Occipital lobe (tissue), 3 donors: ENCODE measurements at places on chromosomes 11 and 22. TPM values are rescaled to one million over a fixed set of nuclear protein-coding genes. Genes with fewer than 3 reads are reported as not detected.

Gene CSF2RB
- total RNA-seq = 0.62 TPM

Gene RASSF10
- total RNA-seq = 3.4 TPM

Gene C11orf86
- not detected for total RNA-seq

Gene IFITM10
- total RNA-seq = 0.31 TPM

Gene TBX10
- total RNA-seq = not detected

Gene MUC5B
- not detected for total RNA-seq

Gene HTR3A
- 0.31 TPM for total RNA-seq

Gene MYRF
- total RNA-seq = 0.94 TPM

Gene P4HA3
- not detected for total RNA-seq
